ENCODE measurements at places on chromosomes 5 and 9.

DNA sequence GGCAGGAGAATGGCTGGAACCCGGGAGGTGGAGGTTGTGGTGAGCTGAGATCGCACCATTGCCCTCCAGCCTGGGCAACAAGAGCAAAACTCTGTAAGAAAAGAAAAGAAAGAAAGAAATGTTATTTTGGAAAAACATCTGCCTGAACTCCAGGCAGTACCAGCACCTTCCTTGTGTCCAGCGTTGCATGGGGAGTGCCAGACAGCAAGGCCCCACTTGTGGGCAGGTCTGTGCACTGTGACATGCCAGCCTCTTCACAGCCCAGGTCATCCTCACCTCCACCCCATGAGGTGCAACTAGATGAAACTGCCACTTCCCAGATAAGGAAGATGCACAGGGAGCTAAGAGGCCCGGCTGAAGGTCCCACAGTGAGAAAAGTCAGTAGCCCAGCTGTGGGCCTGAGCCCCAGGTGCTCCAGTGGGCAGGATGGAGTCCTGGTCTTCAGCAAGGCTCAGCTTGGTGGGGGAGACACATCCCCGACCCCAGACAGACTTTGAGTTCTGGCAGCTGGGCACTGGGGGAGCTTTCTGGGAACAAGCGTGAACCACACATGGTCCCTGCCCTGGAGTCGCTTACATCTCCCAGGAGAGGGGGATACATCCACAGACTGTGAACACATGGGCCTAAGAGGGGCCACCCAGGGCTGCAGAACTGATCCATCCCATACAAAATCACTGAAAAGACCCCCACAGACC is 146.9 kb upstream of the IER5L start:
- DNase-seq: no peak

GRCh38 chr9:131731237-131731636 is 8.6 kb downstream of the RAPGEF1 start:
- DNase-seq: no peak

GRCh38 chr5:175920231-175920811 is 47.8 kb downstream of the THOC3 start:
- no peak for DNase-seq

- no peak for DNase-seq
These were observed 396.0 kb downstream of the LRRC70 start for GRCh38 chr5:62974623-62975022.

DNA sequence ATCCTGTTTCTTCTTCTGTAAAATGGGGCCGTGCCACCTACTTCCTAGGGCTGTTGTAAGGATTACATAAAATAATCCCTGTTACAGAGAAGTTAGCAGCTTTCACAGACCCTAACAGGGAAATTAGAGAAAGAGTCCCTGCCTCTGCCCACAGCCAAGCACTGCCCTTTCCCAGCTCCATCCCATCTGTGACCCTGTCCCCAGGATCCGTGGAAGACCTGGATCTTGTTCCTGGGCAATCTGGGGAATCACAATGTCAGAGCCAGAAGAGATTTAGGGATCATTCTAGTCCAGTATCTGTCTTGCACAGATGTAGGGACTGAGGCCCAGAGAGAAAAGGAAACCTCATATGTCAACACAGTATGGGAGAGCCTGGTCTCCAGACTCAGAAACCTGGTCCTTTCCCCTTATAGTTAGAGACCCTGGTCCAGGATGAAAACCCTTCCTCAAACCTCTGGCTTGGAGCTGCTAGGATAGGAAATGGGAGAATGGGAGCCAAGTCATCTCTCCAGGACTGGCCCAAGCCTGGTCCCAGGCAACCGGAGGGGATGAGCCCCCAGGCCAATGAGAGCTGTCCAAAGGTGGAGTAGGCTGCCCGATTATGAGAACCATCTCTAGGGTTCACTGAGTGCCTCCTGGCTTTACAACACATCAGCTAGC is 12.5 kb downstream of the LHX6 start:
- no peak for DNase-seq

DNA sequence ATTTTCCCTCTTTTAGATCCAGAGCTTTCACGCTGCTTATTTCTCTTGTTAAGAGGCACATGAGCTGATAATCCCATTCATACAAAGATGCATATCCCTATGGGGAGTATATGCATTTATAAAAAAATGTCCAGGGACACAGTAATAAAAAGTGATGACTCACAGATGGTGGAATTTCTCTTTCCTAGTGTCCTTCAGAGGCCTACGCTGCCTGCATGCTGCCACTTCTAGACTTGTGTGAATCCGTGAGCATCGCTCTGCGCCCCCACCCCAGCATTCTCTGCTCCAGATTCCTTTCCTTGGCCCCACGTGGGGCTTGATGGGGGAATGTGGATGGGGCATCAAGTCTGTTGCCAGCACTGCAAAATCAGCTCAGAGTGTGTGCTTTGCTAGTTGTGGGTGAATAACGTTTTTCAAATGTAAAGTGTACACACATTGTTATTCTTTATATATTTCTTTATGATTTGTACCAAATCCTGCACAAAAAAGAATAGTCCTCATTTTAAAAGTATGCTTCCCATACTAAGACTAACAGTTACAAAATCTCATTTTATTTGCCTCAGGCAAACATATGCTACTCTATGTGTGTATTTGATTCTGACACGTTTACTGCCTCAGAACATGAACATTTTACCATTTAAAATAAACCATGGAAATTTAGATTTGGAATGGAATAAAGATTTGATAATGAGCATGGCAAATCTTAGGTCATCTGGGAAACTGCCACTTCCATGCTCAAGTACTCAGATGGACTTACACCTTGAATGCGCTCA is 22.4 kb upstream of the RASGRF2 start:
- no peak for DNase-seq

DNA sequence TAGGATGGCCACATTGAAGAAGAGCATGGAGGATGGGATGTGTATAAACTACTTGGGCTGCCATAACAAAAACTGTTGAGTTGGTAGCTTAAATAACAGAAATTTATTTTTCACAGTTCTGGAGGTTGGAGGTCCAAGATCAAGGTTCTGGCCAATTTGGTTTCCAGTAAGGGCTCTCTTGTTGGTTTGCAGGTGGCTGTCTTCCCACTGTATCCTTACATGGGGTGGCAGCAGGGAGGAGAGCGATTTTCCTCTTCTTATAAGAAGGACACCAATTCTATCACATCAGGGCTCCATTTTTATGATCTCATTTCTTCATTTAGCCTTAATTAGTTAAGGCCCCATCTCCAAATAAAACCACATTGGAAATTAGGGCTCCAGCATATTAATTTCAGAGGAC is 465.7 kb downstream of the GADD45G start:
- no peak for DNase-seq

DNA sequence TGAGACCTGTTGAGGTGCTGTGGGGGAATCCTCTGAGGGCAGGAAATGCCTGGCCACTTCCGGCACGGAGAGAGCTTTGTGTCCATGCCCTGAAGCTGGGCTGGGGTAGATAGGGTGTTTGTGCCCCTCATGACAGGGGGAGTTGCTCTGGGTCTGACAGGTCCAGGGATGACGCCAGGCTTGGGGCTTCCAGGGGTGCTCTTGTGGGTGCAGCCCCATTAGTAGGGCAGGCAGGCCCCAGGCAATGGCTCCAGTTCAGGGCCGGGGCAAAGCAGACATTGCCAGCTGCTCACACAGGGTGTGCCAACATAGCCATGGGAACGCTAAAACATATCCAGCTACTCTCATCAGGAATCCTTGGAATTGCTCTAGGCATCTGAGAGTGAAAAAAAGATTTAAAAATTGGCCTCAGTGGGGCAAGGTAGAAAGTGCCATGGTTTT is 21.1 kb downstream of the PITX1 start:
- no peak for DNase-seq

- no peak for DNase-seq
These were observed 54.7 kb downstream of the SLC38A9 start for GRCh38 chr5:55657443-55657842.

DNA sequence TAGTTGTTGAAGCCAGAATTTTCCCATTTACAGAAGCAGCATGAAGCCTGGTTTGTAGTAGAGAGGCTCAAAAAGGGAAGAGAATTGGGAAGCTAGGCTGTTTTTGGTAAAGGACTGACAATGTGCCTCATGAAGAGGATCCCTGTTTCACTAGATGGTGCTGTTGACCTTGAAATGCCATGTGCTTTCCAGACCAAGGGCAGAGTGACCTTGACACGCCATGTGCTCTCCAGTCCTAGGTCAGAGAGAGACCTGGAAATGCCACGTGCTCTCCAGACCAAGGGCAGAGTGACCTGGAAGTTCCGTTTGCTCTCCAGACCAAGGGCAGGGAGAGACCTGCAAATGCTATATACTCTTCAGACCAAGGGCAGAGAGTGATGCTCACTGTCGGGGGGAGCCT is 32.0 kb downstream of the UNC13B start:
- no peak for DNase-seq

DNA sequence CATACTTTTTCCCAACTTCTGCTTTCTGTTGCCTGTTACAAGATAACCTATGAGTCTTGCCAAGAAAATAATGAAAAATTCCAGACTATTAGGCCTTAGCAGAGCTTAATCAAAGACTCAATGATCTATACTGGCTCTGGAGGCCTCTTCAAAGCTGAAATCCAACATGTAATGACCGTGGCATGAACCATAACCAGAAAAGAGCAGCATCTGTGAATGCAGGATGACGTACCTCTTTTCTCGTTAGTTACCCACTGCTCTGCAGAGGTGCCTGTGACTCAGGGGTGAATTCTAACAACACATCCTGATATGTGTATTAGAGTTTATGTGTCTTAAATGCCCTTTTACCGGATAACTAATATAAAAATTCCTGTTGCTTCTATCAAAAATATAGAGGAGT is 645.4 kb downstream of the PRELID2 start:
- DNase-seq: no peak

- no peak for DNase-seq
These were observed 354.1 kb upstream of the SLC30A5 start for GRCh38 chr5:68739752-68740151.

DNA sequence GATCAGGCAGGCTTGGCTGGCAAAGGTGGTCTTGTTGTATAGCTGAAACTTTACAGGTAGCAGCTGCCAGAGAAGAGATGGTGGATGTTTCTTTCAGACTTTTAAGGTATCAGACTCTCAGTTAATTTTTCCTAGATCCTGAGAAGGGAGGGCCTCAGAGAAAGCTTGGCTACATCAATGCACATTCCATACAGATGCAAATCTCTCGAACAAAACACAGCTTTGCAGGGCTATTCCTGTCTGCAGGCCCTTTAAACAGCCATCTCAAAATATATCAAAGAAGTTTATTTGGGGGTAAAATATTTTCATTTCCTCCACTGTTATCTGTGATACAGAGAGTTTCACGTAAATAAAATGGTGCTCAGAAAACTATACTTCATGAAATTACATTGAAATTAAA is 1584.4 kb downstream of the EFNA5 start:
- no peak for DNase-seq

DNA sequence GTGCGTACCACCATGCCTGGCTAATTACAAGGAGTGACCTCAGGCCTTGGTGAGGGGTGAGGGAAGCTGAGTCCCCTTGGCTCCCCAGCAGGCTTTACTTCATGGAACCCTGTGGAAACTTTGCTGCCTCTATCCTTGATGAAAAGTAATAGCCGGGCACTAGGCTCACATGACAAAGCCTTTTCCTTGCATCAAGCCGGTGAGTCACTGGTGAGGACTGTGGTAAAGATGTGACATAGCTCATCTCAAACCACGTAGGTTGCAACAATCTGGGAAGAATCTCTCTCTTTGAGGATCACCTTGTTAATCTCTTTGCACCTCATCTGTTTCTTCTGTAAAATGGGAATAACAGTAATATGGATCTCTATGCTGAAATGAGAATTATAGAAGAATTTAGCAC is 116.3 kb upstream of the SLC25A48 start:
- no peak for DNase-seq

DNA sequence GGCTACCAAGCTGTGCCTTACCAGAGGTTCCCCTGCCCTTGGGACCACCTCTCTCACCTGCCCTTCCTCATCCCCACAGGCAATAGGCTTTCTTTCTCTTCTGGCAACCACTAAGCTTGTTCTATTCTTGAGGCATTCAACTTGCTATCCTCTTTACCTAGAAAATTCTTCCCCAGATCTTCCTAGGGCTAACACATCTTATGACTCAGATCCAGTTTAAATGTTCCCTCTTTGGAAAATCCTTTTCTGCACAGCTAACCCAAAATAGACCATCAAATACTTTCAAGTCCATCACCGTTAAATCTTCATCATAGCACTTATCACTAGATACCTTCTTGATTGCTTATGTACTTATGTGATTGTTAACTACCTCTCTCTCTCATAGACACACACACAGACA is 93.7 kb downstream of the ENC1 start:
- no peak for DNase-seq

- no peak for DNase-seq
These were observed 43.6 kb downstream of the ENC1 start for GRCh38 chr5:74596927-74597326.

DNA sequence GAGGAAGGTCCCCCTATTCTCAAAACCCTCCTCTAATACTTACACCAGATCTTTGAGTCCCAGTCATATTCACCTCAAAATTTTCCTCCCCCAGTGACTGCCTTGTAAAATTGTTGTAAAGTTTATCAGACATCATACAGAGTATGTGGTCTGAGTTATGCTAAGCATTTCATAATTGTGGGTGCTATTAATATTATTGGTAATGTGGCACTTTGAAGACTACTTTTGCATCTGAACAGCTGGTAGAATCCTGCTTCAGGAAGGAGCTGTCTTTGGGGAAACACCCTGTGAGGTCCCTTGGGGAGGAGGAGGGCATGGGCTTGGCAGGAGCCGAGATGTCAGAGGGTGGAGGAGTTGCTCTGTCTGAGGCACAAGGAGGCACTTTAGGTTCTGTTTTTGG is 164.9 kb upstream of the ZNF618 start:
- DNase-seq: no peak

- DNase-seq: no peak
These were observed 8.5 kb upstream of the GSN start for GRCh38 chr9:121259498-121259897.

- no peak for DNase-seq
These were observed 10.2 kb upstream of the ATP6V0E1 start for GRCh38 chr5:172973127-172973916.

- no peak for DNase-seq
These were observed 50.5 kb upstream of the FCN1 start for GRCh38 chr9:134968011-134968822.

DNA sequence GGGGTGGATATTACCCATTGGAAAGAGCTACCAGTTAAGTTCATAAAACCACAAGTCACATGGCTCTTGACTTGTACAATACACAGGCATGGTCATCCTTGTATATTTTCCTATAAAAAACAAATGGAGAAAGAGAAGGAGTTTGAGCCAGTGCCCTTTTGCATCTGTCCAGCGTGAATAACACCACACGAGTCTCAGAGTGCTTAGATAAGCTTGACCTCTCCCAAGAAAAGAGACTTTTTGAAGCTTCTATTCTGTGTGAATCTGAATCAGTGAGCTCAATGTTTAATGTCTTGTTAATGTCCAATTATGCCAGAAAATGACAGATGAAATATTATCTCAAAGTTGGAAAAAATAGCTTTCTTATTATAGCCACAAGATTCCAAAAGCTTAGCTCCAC is 30.9 kb upstream of the LPAR1 start:
- DNase-seq: no peak

GRCh38 chr5:145502906-145503305 is 332.2 kb downstream of the PRELID2 start:
- no peak for DNase-seq

GRCh38 chr9:128097543-128098296 is 29.7 kb downstream of the SLC25A25 start:
- DNase-seq: no peak
